ENCODE measurements at places on chromosomes 3 and 15.

DNA sequence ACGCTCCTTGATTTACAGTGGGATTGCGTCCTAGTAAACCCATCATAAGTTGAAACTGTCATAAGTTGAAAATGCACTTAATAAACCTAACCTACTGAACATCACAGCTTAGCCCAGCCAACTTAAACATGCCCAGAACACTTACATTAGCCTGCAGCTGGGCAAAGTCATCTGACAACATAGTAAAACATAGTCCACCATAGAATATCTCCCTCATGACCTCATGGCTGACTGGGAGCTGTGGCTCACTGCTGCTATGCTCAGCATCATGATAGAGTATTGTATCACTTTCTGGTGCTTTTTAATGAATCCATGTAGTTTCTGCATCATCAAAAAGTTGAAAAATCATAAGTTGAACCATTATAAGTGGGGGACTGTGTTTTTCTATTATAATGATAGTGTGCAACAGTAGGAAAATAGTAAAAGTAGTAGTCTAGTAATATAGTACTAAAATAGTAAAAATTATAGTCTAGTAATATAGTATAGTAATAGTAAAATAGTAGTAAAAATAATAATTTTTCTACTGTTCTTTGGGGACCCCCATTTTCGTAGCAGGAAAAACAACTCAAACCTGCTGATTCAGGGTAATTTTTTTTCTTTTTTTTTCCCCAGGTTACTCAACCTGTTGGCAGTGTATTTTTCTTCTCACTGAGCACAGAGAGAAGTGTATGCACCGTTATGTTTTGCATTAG lies 233.5 kb downstream of the MYRIP start:
- no peak for DNase-seq

DNA sequence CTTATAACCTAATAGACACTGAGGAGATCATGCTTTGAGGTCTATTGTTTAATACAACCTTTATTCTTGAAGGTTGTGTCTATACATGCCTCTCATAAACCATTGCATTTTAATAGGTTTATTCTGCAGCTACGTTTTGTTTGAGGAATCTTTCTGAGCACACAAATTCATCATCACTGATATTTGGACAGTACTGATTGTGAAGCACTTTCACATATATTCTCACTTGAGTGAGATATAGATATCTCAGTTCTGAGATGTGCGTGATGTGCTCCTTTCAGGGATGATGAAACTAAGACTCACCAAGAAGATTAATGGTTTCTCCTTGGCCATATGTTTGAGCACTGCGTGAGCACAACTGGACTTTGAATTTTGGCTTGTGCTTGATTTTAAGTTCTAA lies 374.4 kb downstream of the LPP start:
- DNase-seq: no peak

DNA sequence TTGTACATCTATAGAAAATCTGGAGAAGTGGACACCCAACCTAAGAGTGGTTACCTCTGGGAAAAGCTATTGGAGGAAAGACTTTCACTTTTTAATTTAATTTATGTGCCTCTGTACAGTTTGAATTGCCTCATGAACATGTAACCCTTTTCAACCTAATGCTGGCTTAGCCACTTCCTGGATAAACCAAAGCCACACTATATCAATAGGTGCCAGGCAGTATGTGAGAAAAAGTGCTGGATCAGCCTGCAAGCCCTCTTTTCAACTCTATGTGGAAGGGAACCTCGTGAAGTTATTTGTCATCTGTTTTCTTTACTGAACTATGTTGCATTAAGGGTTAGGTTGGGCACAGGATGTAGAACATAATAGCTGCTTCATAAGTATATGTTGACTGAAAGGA lies 9.3 kb upstream of the TOPAZ1 start:
- no peak for DNase-seq

DNA sequence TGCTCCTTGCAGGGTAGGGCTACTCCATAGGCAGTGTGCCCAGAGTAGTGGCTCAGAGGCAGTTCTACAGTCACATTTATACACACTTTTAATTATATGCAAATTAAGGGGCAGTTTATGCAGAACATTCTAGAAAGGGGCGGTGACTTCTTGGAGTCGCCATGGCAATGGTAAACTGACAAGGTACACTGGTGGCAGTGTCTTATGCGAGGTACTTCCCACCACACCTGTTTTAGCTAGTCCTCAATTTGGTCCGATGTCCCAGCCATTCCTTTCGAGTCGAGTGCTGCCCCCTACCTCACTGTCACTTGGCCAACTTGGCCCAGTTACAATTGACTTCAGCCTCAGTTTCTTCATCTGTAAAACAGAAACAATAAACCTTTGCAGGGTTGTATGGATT lies 3.8 kb upstream of the IRAK2 start:
- no peak for DNase-seq

DNA sequence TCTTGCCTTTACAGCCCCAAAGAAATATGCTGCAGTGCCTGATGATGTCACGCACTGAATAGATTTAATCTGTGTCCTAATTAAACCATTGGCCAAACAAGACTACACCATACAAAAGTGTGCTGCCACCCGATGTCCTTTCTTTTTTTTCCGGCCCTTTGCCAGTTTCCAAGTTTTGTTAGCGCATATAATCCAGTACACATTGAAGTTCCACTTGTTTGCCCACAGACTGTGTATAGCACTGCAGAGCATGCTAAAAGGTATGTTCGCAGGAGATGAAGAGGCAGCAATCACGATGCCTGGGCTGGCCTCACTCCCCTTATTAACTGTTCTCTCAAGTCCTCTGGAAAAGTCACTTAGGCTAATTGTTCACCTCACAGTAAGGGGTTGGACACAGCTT lies 26.8 kb downstream of the MRPS25 start:
- DNase-seq: no peak

DNA sequence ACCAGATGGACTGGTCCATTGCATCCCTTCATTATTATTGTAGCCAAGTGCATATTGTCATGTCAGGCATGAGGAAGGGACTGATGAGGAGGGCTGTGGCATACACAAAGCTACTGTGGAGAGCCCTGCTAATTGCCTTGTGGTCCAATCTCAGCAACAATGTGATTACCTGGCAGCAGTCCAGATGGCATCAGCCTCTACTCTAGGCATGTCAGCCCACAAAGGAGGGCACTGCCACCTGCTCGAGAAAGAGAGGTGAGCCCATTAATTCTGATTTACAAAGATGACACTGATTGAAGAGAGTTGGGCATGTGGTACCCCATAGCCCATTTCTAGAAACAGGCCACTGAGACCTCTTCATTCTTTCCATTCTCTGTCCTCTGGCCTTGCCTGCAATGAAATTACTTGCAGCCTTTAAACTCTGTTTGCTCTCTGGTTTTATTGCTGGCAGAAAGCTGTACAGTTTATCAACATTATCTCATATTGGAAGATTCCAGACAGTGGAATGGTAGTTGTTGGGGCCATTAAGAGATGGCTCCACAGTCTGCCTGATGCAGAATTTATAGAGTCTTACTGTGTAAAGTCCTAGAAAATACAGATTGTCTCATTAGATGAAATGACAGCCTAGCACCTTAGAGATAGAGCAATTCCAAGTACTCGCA lies 307.7 kb downstream of the ARPP21 start:
- no peak for DNase-seq

DNA sequence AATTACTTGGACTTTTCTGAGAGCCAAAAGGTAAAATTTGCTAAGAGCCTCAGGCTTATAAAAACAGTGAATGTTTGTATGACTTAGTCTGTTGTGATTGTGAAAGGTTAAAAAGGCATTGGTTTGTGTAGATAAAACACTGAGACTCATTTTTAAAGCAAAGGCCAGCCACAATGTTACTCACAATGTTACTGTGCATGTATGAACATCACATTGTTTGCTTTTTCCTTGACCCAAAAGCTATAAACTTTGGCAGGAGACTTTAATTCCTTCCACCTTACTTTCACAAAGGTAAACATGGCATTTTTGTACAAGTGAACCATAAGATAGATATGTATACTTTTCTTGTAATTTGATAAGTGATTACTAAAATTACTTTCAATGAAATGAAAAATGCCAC lies 70.5 kb downstream of the NPAP1 start:
- no peak for DNase-seq

DNA sequence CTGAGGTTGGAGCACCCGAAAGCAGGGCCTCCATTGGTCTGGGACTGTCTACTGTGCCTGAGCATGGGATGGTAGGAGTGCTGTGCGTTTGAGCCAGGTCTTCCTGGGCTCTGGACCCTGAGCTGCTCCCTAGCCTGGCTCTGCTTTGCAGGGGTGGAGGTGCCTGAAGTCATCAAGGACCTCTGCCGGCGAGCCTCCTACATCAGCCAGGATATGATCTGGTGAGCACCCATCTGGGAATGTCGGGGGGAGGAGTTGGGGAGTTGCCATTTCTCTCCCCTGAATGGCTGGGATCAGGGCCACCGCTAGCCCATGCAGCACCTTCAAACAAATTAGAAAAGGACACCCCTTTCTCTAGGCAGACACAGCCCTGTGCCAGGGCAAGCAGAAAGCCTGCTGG lies 20.7 kb downstream of the DUOX1 start:
- DNase-seq: no peak

DNA sequence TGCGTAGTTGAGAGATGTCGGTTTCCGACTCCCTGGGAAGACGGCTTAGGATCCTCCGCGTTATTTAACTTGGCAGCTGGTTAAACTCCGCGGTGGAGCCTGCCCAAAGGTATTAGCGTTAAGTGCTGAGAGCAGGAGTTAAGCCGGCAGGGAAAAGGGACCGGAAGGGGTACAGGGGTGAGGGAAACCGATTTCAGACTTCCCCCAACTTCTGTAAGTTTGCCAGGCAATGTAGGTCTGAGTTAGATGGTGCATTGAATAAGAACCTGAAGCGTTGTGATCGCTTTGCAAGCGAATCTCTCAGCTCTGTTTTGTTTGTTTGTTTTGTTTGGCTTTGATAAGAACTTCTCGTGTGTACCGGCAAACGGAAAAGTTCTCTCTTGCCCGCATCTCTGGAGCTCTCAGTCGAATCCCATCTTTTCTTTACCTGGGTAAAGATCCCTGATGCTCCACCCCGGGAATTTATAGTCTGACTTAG lies 6.0 kb upstream of the FEZF2 start:
- DNase-seq: no peak

DNA sequence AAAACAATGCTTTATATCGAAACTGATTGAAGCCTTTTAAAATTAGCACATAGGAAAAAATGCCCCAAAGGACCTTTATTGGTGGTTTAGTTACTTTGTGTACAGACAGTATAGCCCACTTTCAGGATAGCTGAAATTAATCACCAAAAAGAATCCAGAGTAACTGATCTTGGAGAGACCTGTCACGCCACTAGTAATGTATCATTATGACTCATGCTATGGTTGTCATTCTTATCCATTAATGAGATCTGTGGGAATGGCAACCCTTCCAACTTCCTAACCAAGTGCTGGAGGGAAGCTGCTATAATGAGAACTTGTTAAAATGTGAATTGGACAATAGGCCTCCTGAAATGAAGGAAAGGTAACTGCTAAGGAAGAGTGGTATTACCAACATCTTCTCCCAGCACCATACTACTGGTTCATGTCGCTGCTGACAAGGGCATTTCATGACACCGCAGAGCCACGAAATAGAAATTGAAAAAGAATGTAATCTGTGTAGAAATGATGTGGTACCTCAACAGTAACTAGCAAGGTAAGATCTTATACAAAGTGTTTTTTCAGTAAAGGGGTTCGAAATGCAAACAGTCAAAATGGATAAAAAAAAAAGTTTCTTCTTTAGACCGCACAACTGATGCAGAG lies 7.1 kb upstream of the EMC4 start:
- DNase-seq: no peak

- no peak for DNase-seq
Measured at GRCh38 chr3:104987859-104988258, 378.9 kb upstream of the ALCAM start.

- DNase-seq: no peak
Measured at GRCh38 chr15:58590236-58590635, 158.4 kb downstream of the LIPC start.

Measured in activated T-cell treated with anti-CD3 and anti-CD28 coated beads for 4 hours (primary cell).